GM13977 (cell line): ENCODE measurements at places on chromosomes 1 and 21.

- DNase-seq = no peak
Observed at GRCh38 chr1:2644171-2644570, 11.4 kb upstream of the MMEL1 start.

DNA sequence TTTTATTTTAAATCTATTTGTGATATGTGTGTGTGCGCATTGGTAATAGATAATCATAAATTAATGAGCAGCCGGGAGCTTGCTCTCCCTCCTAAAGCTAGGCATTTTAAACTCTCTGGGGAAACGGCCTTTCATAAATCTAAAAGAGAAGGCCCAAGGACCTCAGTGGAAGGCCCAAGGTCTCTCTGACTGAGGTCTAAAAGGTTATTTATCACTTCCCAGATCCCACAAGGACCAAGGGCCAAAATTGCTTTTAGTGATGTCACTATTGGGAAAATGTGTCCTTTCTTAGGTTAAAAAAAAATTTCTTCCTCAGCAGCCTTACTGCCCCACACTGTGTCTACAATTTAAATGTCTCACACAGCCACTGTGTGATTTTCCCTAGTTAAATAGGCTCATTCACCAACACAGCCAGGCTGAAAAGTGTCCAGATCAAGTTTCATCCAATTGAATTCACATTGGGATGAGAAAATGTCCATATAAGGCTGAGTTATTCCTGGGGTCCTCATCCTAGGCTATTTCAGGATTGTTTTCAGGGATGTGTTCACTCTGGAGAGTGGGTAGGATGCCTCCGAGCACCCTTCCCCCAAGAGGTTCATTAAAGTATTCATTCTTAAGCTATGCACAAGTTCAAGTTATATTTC lies 46.1 kb downstream of the SLC44A3 start:
- DNase-seq = no peak

GRCh38 chr1:44862829-44863401 lies 19.9 kb upstream of the PTCH2 start:
- DNase-seq = no peak

- DNase-seq = no peak
Observed at GRCh38 chr1:200949626-200950025, 54.9 kb downstream of the INAVA start.

DNA sequence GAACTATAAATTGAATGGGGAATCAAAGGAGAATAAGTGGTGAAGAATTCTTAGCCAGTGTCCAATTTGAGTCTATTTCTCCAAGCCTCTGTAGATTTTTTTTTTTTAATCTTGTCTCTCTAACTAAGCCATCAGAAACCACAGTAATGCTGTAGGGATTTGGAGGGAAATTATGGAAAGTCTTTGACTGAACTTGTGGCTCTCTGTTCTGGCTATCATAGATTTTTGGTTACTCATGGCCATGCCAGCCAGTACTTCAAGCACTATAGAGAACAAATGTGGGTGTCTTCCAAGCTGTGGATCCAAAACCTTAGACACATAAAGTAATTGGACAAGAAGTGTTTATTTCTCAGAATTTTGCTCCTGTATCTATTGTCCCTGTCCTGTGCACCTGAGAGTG lies 147.9 kb downstream of the LRRC40 start:
- DNase-seq = no peak

DNA sequence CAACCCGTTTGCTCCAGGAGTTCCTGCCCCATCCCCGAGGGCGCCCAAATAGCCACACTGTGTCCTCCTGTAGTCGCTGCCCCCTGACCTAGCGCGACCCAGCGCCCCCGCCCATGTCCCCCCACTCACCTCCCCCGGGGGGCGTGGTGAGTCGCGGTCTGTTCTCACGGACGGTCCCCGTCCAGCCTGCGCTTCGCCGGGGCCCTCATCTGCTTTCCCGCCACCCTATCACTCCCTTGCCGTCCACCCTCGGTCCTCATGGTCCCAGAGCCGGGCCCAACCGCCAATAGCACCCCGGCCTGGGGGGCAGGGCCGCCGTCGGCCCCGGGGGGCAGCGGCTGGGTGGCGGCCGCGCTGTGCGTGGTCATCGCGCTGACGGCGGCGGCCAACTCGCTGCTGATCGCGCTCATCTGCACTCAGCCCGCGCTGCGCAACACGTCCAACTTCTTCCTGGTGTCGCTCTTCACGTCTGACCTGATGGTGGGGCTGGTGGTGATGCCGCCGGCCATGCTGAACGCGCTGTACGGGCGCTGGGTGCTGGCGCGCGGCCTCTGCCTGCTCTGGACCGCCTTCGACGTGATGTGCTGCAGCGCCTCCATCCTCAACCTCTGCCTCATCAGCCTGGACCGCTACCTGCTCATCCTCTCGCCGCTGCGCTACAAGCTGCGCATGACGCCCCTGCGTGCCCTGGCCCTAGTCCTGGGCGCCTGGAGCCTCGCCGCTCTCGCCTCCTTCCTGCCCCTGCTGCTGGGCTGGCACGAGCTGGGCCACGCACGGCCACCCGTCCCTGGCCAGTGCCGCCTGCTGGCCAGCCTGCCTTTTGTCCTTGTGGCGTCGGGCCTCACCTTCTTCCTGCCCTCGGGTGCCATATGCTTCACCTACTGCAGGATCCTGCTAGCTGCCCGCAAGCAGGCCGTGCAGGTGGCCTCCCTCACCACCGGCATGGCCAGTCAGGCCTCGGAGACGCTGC lies 1.1 kb downstream of the HTR6 start:
- DNase-seq = no peak

DNA sequence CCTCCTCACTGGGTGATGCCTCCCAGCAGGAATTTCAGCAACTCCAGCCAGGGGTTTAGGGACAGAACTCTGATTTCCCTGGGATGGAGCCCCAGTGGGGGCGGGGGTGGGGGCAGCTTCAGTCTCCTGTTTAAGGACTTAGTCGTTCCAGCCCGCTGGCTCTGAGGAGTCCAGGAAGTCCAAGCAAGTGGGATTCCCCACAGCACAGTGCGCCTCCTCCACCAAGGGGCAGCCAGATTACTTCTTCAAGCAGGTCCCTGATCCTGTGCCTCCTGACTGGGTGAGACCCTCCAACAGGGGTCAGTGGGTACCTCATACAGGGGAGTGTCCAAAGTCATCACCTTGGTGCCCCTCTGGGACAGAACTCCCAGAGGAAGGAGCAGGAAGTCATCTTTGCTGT lies 1438.4 kb upstream of the B3GALT2 start:
- DNase-seq = no peak

GRCh38 chr1:152457561-152457960 lies 43.5 kb upstream of the CRNN start:
- no peak for DNase-seq
